CD8-positive, alpha-beta T cell (primary cell): ENCODE measurements at places on chromosomes 1 and 21. TPM values are rescaled to one million over a fixed set of nuclear protein-coding genes. Genes with fewer than 3 reads are reported as not detected.
A peak's percentile ranks its signal among the peaks of the same experiment; 100 is the strongest.

GRCh38 chr1:68481041-68481440 lies 15.8 kb downstream of the DEPDC1 start:
- DNase-seq, result no peak

Gene C2CD2
- total RNA-seq, result 6.7 TPM

DNA sequence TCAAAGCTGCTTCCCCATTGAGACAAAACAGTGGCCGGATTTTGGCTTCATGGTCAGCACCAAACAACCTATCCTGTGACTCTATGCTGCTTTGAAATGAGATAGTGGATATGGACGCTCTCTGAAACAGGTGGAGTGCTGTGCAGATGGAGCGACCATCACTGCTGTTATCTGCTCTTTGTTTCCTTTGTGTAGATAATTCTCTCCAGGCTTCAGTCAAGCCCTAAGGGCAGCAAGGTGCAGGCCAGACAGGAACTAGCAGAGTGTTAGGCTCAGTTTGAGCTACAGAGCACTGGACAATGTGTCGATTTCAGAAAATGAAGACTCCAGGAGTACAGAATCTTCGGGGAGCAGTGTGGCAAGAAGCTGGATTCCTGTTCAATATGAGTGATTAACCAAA lies 4.8 kb upstream of the IRF6 start:
- no peak for DNase-seq

DNA sequence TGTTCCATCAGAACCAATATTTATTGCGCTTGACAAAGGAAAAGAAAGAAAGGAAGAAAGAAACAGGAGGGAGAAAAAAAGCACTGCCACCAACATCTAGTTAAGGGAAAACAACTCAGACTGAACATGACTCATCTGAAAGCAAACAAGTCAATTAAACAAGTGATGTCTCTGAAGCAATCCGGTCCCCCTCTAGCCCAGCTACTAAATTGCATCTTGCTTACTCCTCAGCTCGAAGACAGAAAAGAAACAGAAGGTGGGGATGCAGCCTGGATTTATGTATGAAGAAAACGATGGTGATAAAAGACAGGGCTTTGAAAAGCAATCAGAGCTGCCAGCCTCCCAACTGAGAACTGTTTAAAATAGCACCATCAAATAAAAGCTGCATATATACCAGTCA lies 188.2 kb downstream of the OMA1 start:
- DNase-seq, result no peak

Gene CELA2A
- not detected for total RNA-seq

DNA sequence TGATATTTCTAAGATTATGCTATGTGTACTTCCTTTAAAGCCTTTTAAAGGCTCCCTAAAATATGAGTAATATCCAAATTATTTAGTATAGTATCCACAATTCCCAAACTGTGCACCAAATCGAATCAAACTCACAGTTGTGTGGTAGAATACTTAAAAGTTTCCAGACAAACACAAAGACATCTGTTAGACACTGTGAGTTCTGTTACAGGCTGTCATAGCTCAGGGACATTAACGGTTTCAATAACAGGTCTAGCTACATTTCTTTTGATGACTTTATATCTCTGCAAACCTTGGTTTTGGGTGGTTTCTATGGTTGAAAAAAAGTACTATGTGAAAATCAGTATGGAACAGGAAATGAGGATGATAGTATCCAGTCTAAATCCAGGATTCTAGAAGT lies 36.9 kb upstream of the NEK7 start:
- no peak for DNase-seq

- no peak for DNase-seq
These were observed 79.8 kb upstream of the LRRC8B start for GRCh38 chr1:89444791-89445190.

DNA sequence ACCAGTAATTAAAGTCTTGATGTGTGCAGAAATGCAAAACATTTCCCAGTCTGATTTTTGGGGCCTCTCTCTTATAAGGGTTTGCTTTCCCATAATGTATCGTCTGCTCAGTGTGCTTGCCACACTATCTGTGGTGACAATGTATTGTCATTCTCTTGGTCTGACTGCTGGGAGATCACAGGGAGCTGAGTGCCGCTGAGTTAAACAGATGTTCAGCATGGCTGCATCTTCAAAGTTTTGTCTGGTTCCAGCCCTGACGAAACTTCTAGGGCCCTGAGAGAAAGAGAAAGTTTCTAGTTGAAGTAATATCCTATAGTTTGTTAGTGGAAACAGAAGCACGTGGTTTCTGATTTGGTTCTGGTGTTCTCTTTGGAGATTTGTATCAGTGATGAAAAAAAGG lies 42.6 kb downstream of the DNM3 start:
- DNase-seq, result no peak

DNA sequence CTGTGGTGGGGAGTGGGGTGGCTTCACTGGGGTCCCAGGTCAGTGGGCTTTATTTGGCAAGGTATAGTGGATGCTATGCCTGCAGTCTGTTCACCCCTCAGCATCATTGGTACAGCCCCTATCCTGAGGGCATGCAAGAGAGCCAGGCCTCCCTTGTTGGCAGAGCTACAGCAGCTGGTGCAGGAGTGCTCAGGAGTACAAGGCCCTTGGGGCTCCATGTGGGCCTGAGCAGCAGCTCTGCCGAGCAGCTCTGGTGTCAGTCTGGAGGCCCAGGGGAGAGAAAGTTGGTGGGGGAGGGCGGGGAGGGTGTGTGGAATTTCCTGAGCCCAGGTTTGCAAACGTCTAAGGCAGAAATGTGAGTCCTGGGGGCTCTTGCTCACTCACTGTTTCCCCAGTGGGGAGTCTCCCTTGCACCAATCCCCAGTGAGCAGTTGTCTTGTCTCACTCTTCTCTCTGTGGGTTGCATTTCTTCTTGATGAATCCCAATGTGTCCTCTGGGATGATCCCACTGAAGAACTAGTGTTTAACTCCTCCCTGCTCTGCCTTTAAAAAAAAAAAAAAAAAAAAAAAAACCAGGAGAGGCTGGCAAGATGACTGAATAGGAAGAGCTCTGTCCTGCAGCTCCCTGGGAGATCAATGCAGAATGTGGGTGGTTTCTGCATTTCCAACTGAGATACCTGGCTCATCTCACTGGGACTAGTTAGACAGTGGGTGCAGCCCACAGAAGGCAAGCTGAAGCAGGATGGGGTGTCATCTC lies 39.5 kb upstream of the CYP4X1 start:
- no peak for DNase-seq

- DNase-seq, result no peak
These were observed 1.4 kb downstream of the USP25 start for GRCh38 chr21:15731243-15731613.

GRCh38 chr1:246437961-246438360 lies 69.1 kb downstream of the SMYD3 start:
- DNase-seq, result no peak

Gene BEND5
- total RNA-seq, result 9.4 TPM

Gene CCDC27
- not detected for total RNA-seq

Gene ID3
- total RNA-seq, result 48.1 TPM

DNA sequence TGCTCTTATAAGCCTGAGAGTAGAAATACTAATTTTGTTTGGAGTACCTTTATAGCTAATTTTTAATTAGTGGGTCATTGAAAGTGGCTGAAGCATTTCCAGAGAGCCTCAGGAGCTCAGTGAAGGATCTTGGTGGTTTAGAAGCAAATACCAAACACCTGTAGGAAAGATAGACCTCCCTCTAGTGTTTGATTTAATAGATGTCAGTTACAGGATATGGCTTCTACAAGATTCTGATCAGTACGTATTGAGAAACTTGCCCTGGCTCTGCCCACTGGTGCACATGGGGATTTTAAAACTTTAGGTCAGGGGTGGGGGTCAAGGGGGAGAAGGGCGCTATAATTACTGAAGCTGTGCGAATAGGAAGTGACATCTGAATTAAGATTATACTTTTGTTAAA lies 122.2 kb downstream of the POU2F1 start:
- DNase-seq, result no peak

GRCh38 chr1:171642197-171642596 lies 10.3 kb downstream of the MYOC start:
- no peak for DNase-seq

DNA sequence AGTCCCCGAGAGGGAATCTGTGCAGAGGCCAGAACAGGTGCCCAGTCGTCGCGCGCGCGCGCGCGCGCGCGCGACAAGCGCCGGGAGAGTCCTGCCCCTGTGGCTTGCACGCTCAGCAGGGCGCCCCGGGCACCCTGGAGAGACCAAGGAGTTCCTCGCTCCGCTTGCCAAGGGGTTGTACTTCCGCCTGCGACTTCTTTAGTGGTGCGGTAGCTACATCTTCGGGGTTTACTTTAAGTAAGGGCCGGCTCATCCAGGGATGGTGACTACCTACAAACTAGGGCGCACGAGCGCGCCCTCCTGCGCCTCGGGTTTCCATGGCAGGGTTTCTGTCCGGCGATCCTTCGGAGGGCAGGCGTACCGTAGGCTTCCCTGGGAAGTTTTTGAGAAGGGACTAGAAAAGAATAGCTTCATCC lies 1.4 kb downstream of the LHX4 start:
- peak; percentile 34 for DNase-seq

- DNase-seq, result peak; percentile 54
These were observed 1.6 kb downstream of the TENT5C start for GRCh38 chr1:117607471-117607870.

GRCh38 chr1:232784794-232785193 lies 20.4 kb upstream of the MAP10 start:
- DNase-seq, result no peak

- no peak for DNase-seq
These were observed 27.7 kb upstream of the FMO1 start for GRCh38 chr1:171220581-171221054.

DNA sequence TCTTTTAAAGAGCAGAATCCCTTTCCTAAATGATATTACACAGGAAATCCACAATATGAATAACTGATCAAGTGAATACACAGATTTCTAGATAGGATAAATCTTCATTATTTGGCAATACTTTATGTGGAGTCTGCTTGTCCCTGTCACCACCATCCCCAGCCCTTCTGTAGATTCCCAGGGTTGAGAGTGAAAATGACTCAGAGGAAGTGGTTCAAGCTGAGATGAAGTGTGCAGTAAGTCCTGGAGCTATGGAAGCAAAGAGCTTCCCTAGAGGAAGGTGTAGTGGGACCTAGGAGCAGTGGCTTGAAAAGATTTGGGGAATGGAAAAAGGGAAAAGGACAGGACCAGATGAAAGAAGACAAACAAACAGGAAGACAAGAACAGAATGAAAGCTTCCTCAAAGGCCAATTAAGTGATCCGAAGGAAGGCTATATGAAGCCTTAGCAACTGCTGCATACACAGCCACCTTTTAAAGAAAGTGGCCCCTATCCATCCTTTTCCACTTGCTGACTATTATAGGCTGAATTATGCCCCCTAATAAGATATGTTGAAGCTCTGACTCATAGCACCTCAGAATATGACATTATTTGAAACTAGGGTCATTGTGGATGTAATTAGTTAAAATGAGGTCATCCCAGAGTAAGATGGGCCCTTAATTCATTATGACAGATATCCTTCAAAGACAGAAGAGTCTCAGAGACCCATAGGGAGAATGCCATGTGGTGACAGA lies 96.5 kb upstream of the CAMK1G start:
- no peak for DNase-seq

GRCh38 chr1:34131396-34132160 lies 33.5 kb downstream of the CSMD2 start:
- DNase-seq, result no peak

DNA sequence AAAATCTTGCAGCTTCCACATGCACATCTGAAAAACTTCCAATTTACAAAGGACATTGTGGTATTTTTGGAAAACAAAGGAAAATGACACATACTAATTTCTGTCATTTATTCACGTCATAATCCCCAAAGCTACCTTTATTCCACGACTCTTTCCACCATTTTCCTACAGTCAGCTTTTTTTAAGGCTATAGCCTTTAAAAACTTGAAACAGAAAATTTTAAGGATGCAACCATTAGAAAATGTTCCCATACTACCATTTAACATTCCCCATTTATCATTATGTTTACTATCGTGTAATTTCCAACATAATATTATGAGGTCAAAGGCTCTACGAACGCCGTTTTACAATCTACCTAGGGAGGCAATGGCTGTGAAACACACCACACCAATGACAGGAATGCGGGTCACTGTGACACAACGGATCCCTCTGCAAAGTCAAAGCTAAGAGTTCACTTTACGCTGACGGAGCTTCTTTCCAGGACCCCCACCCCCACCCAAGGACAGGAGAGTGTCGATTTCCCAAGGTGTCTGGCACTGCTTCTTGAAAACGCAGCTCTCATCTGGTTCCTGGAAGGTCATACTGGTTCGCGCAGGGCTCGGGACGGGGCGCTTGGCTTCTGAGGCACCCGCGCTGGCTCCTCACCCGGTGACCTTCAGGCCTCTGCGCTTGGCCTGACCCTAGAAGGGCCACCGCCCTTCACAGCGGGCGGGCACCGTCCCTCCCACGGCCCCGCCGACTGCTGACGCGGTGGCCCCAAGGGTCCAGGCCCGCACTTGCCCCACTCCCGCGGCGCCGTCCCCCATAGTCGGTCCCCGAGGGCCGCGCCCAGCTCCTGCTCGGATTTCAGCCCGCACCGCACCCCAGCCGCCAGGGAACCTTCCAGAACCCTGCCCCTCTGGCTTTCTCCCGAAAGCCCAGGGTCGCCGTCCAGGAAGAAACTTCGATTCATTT lies 50.5 kb upstream of the ATF3 start:
- no peak for DNase-seq

Gene GREM2
- total RNA-seq, result not detected

- no peak for DNase-seq
These were observed 1.2 kb upstream of the RWDD3 start for GRCh38 chr1:95232646-95233318.

DNA sequence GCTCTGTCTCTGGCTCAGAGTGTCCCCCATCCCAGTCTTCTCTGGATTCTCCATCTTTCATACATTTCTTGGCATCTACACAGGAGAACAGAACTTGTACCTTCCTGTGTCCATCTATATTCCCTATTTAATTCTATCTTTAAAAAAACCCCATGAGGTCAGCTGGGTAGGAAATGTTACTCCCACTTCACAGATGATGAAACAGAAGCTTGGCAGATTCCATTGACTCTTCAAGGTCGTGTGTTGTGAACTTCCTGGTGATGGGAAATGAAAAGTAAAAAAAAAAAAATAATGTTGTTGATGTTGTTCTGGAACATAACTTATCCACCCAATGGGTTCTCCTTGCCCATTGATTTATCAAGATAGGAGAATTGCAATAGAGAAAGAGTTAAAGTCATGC lies 8.9 kb downstream of the CHI3L2 start:
- DNase-seq, result no peak

- DNase-seq, result peak; percentile 80
These were observed 8.6 kb downstream of the HJV start for GRCh38 chr1:146012703-146013558.

- no peak for DNase-seq
These were observed 18.6 kb downstream of the DYRK3 start for GRCh38 chr1:206653715-206654459.

DNA sequence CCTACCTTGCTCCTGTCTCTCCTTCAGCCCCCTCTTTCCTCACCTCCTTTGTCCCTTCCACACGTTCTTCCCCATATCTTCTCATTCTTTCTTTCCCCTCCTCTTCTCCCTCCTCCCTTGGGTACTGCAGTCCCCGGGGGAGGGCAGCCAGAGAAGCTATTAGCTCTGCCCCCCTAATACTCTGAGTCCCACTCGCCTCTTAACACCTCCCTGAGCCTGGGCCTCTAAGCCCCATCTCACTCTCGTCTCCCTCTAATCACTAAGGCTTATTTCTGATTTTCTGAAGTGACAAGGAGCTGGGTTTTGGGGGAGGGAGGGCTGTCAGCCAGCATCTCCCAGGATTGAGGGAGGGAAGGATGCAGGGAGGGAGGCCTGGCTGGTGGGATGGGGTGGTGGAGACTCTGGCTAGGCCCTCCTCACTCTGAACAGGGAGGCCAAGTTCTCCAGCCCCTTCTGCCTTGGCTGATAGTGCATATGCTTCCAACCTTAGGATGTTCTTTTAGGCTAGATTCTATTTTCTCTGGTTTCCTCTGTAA lies 25.6 kb upstream of the DMBX1 start:
- no peak for DNase-seq
